ENCODE measurements at places on chromosomes 13 and 19.

- peak; percentile 72 for DNase-seq
Observed at GRCh38 chr19:16366433-16367260, 42.0 kb downstream of the KLF2 start.

- DNase-seq, result no peak
Observed at GRCh38 chr19:47020132-47020805, 632 bp downstream of the NPAS1 start.

DNA sequence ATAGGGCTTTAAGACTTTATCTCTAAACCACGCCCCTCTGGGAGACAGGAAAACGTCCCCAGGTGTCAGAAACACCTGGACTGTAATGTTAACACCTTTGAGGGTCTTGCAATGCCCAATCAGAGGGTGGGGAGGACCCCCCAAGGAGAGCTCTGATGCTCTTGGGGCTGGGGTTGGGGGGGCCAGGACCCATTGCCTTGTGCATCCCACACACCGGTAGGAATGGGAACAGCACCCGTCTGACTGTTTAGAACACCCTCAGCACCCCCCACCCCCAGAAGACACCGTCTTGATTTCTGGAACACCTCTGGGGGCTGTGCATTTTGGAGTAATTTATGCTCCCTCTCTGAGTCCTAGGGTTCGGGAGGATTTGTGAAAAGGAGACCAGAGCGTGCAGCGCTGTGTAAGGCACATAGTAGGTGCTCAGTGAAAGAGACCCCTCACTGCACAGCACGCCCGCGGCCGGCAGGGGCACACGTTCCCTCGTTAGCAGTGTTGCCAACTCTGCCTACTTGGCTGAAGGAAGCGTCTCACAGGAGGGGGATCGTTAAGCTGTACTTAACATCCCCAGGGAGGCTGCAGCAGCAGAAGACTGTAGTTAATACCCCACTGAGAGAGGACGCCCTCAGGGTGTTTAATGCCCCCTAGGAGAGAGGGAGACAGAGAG lies 2.8 kb upstream of the ERFL start:
- no peak for DNase-seq

DNA sequence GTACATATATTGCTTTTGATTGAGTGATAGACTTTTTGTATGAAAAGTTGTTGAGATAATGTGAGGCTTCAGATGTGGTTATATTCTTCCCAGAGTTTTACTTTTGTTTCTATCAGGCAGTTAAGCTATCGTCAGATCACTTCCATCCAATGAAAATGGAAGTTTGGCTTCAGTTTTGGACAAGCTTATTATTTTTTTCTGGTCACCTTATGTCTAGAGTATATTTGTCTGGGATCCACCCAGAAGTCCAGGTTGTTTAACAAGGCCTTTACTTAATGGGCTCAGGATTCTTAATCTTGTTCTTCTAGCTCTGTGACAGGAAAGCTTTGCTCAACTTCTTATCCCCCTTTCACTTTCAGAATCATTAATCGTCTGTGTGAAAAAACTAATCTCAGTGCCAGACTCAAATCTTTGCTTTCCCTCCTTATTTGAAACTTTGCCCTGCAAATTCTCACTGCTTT lies 150.9 kb downstream of the PDS5B start:
- DNase-seq, result peak; percentile 48

GRCh38 chr13:108087810-108088209 lies 127.5 kb downstream of the LIG4 start:
- no peak for DNase-seq

DNA sequence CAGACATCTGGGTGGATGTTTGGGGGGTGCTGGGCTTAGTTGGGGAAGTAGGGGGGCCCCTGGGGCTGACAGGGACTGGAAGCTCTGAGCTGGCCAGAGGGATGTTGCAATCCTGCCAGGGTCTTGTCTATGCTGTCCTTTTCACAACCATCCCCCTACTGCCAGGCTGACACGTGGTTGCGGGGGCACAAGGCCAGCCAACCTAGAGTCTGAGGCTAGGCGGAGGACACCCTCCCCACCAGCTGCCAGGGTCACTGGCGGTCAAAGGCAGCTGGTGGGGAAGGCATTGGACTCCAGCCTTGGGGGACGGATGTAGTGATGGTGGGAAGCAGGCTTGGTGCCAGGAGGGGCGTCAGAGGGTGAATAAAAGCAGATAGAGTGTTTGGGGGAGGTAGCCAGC lies 1.6 kb upstream of the APOC1 start:
- no peak for DNase-seq

- no peak for DNase-seq
Observed at GRCh38 chr13:34145061-34145460, 327.1 kb downstream of the RFC3 start.

DNA sequence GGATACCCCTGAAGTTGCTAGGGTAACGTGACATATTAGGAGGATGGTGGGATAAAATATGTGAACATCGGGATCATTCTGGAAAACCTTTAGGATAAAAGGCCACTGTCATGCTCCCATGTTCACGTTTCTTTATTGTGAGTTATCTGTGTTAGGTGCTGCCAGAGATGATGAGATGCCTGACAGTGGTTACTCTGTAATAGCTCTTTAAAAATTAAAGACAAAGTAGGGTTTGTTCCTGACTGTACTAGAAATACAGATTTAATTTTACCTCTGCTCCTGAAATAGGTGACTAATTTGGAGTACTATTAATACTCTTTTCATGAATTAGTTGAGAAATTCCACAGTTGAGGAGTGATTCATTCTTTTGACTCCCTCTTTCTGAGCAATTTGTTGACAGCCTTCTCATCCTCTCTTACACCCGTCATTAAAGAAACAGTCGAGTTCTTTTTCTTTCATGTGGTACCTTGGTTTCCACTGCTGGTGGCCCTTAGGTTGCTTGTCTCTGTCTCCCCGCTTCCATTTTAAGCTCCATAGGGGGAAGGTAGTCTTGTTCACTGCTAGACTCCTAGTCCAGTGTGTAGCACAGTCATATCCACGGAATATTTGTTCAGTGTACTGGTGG lies 28.4 kb downstream of the SAE1 start:
- DNase-seq, result peak; percentile 67

DNA sequence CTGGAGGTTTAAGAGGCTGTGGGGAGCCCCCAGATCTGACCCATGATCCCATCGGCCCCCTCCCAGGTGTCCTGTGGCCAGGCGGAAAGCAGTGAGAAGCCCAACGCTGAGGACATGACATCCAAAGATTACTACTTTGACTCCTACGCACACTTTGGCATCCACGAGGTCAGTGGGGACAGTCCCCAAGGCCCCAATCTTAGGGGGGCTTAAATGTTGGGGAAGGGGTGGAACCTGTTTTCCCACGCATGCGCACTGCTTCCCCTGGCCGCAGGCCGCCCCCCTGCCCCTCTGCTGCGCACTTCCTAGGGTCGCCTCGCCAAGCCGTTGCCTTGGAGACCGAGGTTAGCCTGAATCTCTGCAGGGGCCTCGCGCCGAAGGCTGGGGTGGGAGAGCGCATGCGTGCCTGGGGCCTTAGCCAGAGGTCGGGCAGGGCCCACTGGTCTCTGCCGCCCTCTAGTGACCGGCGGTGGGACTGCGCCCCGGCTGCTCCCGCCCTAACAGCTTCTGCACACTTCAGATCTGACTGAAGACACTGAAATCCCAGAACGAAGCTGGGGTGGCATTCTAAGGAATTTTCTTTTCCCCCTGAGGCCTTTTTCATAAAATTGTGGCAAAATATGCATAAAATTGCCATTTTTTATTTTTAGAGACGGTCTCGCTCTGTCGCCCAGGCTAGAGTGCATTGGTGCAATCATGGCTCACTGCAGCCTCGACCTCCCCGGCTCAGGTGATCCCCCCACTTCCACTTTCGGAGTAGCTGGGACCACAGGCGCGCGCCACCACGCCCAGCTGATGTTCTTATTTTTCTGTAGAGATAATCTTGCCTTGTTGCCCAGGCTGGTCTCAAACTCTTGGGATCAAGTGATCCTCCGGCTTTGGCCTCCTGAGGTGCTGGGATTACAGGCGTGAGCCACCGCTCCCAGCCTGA lies 3.6 kb downstream of the PRMT1 start:
- peak; percentile 93 for DNase-seq

DNA sequence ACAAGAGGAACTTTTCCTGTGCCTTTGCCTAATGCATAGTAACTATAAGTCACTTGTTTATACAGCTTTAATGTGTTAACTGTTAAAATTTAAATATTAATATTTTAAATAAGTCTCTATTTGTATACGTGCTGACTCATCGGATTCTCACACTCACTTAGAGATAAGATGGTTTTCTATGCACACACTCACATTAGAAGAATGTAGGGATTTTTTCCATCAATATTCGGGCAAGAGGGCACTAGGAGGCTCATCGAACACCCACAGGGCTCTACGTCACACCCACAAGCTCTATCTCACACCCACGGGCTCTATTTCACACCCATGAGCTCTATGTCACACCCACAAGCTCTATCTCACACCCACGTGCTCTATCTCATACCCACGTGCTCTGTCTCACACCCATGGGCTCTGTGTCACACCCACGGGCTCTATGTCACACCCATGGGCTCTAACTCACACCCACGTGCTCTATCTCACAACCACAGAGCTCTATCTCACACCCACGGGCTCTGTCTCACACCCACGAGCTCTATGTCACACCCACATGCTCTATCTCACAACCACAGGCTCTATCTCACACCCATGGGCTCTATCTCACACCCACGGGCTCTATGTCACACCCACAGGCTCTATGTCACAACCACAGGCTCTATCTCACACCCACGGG lies 73.4 kb downstream of the COL4A2 start:
- no peak for DNase-seq

DNA sequence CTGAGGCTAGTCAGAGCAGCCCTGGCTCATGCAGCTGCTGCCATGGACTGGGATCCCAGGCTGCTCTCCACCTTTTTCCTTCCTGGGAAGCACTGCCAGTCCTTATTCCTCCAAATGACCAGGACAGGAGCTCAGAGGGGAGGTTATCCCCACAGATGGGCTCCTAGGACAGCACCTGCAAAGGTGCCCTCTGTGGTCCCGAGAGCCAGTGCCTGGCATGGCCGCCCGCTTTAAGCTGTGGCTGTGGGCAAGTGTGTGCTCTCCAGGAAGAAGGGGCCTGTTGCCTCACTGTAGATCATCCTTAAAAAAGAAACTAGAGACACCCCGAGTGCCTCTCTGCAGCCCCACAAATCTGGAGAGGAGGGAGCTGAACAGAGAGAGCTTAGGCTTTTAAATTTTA lies 83.6 kb downstream of the C1QTNF9 start:
- no peak for DNase-seq

GRCh38 chr13:107580741-107581412 lies 634.5 kb downstream of the LIG4 start:
- no peak for DNase-seq

- DNase-seq, result no peak
Observed at GRCh38 chr19:3509566-3509989, 3.5 kb downstream of the FZR1 start.

DNA sequence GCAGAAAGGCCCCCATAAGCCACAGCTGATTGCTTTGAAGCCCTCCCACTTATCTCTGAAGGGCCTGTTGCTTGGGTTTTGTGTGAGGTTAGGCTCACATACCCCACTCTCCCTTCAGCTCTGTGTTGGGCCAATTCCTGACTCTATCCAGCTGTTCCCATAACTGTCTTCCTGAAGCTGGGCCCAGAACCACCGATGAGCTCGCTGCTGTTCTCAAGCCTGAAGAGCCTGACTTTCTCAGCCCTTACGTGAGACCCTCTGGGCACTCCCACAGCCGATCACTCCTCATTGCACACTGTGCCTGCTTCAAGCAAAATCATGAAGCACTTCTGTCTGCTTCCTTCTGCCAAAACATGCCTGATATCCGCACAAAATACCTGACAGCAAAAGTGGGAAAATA lies 124.1 kb downstream of the CRYL1 start:
- no peak for DNase-seq

- DNase-seq, result no peak
Observed at GRCh38 chr19:39017026-39017425, 15.3 kb downstream of the FBXO27 start.

- no peak for DNase-seq
Observed at GRCh38 chr19:30807278-30807677, 435.1 kb downstream of the ZNF536 start.

- peak; percentile 75 for DNase-seq
Observed at GRCh38 chr19:925526-926322, at the start of gene ARID3A. ARID3A (plus strand) TSS chr19:926035; CDS start chr19:929529, 3,494 bp downstream.

GRCh38 chr19:8698433-8699063 lies at the start of gene ACTL9:
ACTL9 (minus strand) TSS chr19:8698795; CDS start chr19:8698701, 94 bp downstream.
- DNase-seq, result no peak

- DNase-seq, result no peak
Observed at GRCh38 chr13:75873494-75873893, 237.4 kb downstream of the LMO7 start.

- no peak for DNase-seq
Observed at GRCh38 chr19:40596608-40597328, 4.4 kb upstream of the LTBP4 start.

DNA sequence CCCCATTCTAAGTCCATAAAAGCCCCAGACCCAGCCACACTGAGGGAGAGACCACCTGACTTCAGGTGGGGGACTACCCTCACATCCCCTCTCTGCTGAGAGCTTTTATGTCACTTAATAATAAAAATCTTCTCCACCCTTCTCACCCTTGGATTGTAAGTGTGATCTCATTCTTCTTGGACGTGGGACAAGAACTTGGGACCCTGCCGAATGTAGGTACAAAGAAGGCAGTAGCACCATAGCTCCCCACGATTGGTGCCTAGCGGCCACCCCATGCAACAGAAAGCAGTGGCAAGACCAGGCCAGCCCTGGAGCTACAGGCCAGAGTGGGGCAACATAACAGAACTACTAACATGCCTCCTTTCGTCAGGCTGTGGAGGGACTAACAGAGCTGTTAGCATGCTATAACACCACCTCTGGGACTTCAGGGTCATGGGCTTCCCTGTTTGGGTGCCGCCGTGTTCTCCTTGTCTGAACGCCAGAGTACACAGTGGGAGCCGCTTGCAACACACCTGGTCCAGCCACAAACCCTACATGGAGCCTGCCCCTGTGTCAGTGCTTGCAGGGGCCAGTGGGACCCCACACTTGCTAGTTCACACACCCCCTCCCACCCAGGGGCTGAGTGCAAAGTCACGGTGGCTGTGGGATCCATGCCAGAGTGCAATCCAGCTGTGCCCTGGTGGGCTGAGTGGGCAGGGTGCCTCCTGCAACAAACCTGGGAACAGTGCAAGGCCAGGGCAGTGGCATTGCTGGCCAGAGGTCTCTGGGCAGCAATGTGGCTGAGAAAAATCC lies 5.2 kb upstream of the FBXO17 start:
- no peak for DNase-seq

- no peak for DNase-seq
Observed at GRCh38 chr13:95608640-95609323, 35.7 kb downstream of the DZIP1 start.

- peak; percentile 66 for DNase-seq
Observed at GRCh38 chr19:13033819-13034611, 38.7 kb downstream of the NFIX start.

- peak; percentile 40 for DNase-seq
Observed at GRCh38 chr19:43430142-43430710, 15.5 kb downstream of the TEX101 start.

Data from naive thymus-derived CD8-positive, alpha-beta T cell (primary cell).